ENCODE measurements at places on chromosomes 2 and 18. TPM values are rescaled to one million over a fixed set of nuclear protein-coding genes. Genes with fewer than 3 reads are reported as not detected.

Gene SLC4A5
- total RNA-seq, result 2.8 TPM

Gene ST8SIA5
- total RNA-seq, result 16.0 TPM

Gene ADNP2
- total RNA-seq, result 14.7 TPM

Gene MAPRE3
- 58.8 TPM for total RNA-seq

Gene UPP2
- not detected for total RNA-seq

- DNase-seq, result no peak
Observed at GRCh38 chr2:65498396-65498795, 66.0 kb upstream of the SPRED2 start.

DNA sequence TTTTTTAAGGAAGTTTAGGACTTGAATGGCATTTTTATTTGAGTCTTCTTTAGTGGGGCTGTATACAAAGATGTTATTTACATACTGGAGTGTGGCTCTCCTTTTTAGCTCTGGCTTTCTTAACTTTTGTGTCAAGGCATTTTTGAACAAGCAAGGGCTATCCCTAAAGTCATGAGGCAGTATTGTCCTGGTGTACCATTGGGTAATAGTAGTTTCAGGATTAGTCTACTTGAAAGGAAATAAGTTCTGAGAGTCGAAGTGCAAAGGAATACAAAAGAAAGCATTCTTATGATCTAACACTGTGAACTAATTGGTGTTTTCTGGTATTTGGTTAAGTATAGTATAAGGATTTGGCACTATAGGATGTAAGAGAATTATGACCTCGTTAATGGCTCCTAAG, 1.9 kb upstream of the CYP27A1 start:
- no peak for DNase-seq

- DNase-seq, result no peak
Observed at GRCh38 chr2:208142240-208142924, 3.6 kb downstream of the CRYGB start.

DNA sequence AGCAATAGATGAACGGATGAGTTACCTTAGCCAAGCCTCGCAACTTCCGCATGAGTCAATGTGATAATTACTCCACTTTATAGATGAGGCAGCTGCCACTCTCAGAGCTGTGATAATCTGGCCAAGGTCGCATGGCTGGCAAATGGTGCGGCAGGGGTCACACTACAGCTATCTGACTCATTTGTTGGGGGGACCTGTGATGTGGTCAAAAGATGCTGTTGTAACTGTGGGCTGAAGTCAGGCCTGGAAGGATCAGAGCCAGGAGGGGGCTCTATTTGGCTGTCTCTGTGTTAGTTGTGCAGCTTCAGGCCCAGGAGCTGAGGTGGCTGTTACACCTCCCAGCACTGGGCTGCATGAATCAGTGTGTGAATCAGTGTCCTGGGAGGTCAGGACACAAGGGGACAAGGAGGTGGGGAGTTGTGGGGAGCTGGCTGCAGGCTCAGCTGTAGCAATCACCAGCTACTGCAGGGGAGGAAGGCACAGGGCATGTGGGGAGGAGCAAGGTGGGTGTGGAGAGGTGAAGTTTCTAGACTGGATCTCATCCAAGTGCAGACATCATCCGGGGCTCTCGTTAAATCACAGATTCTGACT, 33.1 kb downstream of the NGEF start:
- DNase-seq, result no peak

DNA sequence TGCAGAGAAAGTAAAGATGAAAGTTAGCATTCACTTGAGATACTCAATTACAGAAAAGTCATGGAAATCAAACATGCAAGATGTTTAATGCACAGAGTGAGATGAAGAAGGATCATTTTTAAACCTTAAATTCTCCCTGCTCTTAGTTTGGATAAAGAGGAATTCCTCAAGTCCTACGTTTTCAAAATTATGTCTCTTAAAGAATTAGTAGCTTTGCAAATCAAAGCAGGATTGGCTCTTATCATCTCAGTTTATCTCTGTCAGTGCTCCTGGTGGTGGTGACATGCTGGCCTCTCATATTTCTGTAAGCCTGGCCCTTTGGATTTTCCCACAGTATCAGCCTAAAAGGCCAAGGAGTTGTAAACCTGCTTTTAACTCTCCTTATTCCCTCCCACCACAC, 242.2 kb downstream of the NRXN1 start:
- no peak for DNase-seq

- DNase-seq, result no peak
Observed at GRCh38 chr2:188475945-188476344, 184.3 kb downstream of the GULP1 start.

- no peak for DNase-seq
Observed at GRCh38 chr2:479031-479430, 191.1 kb upstream of the ALKAL2 start.

DNA sequence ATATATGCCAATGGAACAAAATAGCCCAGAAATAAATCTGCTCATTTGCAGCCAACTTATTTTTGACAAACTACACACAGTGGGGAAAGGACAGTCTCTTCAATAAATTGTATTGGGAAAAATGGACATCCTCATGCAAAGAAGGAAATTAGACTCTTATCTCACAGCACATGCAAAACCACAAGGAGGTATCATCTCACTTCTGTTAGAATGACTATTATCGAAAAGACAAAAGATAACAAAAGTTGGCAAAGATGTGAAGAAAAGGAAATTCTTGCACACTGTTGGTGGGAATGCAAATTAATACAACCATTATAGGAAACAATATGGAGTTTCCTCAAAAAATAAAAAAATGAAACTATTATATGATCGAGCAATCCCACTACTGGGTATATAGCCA, 16.3 kb upstream of the WDR75 start:
- no peak for DNase-seq

GRCh38 chr18:57194070-57194469, 47.2 kb downstream of the BOD1L2 start:
- no peak for DNase-seq

- DNase-seq, result no peak
Observed at GRCh38 chr2:41079011-41079410, 627.1 kb upstream of the SLC8A1 start.

GRCh38 chr18:46073474-46074331, 1.6 kb upstream of the PSTPIP2 start:
- DNase-seq, result no peak

DNA sequence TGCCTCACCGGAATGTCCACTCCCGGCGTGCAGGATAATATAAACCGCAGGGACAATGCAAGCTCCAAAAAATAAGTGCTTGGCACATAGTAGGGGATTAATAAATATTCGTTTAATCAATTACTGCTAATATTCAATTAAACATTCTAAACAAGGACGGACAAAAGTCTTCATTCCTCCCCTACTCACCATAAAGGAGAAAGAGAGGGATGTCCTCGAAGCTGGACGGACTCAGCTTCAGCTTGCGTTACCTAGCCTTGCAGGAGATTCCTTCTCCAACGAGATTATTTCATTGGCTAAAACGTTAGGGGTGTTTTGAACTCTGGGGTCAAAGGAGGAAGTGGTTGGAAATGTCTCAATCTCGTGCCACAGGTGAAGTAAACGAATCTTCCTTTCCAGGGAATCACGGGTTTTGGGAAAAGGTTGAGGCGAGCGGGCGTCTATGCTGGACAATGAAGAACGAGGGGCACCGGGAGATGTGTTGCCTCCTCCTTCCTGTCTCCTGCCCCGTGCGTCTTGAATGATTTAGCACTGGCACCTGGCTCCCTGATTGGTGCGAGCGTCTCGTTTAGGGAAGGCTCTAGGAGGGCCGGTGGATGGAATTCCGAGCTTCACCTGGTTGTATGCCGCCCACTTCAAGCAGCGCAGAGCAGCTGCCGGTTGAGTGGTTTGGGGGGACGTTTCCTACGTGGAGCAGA, 2.0 kb upstream of the GAD1 start:
- no peak for DNase-seq

GRCh38 chr2:226799976-226800940, 638 bp upstream of the IRS1 start:
- peak; percentile 51 for DNase-seq

GRCh38 chr18:33560686-33561370, 17.2 kb upstream of the ASXL3 start:
- DNase-seq, result no peak

- DNase-seq, result no peak
Observed at GRCh38 chr2:182598626-182599025, 117.4 kb upstream of the DNAJC10 start.

DNA sequence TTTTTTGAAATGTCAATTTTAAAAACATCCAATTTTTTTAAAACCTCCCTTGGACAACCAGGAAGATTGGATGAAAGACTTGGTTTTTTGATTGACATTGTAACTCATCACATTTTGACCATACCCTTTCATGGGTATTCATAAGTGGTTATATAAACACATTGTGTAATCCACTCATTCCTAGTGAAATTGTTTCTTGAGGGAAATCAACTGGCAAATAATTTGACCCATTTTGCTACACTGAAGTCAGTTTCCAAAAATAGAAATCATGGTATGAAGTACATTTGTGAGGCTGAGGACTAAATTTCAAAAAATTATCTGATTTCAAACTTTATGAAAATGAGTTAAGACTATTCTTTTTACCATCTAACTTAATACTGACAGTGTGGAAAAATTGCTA, 31.5 kb downstream of the FBXO48 start:
- DNase-seq, result no peak

DNA sequence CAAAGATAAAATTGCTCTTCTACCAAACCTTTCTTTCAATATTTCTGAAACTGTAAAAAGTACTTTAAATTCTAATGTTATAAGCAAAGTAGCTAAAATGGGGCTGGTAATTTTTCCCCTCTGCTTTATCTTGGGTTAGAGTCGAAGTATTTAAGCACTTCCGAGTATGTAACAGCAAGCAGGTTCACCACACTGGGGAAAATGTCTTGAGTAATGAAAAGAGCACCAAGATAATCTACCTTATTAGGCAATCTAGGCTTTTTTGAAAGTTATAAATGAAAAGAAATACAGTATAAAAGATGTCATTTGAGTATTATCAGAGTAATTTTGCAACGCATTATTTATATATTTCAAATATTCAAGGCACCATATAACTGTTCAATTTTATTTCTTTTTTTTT, 687 bp upstream of the DSG3 start:
- DNase-seq, result no peak

GRCh38 chr2:31651736-31652135, 71.0 kb upstream of the SRD5A2 start:
- no peak for DNase-seq

DNA sequence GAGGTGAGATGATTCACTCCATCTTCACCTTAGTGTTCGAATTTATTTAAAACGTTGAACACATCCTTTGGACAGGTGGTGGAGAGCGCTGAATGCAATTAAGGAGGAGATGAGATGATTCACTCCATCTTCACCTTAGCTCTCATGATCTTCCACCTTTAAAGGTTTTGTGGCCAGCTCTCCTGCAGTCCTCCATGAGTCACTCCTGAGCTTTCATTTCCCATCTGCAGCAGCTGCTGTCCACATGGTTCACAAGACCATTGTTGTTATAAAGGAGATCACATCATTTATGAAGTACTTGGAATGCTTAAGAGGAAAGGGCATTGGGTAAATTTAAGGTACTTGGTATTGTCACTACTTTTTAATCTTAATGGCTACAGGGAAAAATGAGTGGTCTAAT, 298.5 kb downstream of the PAX3 start:
- DNase-seq, result no peak

DNA sequence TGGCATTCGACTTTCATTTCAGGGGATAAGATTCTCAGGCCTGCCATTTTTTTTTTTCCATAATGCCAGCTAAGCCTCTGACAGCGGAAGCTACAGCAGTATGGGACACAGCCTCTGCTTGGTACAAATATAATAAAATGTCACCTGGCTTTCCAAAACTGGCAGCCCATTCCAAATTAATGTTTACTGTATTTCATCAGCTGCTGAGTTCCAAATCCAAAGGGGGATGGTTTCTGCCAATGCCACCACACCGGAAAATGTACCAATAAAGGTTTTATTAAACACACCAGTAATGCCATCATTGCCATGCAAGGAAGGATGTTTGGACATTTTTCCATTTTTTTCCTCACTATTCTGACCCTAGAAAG, 275.8 kb upstream of the CCDC68 start:
- DNase-seq, result no peak

- DNase-seq, result no peak
Observed at GRCh38 chr18:51236225-51236624, 38.7 kb upstream of the MEX3C start.

DNA sequence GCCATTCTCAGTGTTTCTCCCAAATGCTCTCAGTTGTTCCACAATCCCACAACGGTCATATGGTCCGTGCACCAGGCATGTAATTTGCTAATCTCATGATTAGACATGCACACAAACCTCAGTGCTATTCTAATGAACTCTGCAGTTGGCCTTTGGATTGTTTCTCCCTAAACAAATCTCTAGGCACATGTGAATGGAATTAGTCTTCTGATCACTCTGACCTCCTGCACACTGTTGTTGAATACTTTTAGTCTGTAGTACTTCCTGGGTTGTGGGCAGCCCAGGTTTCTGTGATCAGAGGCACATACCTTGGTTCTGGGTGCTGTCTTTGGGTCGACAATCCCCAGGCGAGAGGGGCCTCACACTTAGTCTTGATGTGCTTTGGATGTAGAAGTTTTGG, 498.7 kb upstream of the SPRED2 start:
- no peak for DNase-seq

DNA sequence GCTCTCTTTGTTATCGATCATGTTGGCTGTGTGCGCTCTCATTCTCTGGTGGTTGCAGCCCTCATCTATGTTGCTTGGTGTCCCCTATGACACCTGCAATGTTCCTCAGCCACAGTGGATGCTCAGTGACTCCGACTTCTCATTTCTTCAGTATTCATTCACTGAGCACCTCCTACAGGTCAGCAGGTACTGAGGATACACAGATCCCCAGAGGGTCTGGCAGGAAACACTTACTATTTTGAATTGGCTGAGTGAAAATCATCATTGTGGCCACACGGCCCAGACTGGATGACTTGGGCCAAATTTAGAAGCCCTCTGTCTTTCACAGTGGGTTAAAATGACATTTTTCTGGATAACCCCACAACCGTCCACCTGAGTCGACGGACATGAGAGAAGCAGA, 32.1 kb downstream of the EN1 start:
- no peak for DNase-seq

DNA sequence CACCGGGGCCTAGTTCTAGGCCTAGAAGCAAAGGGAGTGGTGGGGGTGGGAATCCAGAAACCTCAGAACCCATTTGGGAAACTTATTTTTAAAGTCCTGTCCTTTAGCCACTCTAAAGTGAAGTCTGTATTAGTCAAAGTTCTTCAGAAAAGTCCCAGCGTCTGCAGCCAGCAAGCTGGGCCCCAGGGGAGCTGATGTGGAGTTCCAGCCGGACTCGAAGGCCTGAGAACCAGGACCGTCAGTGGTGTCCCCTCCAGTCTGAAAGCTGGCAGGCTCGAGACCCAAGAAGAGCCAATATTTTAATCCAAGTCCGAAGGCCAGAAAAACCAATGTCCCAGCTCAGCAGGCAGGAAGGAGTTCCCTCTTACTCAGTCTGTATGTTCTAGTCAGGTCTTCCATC, 32.4 kb downstream of the ID2 start:
- peak; percentile 91 for DNase-seq

All from right cardiac atrium (tissue), 5 donors.